ENCODE measurements at places on chromosomes 2 and 18.

DNA sequence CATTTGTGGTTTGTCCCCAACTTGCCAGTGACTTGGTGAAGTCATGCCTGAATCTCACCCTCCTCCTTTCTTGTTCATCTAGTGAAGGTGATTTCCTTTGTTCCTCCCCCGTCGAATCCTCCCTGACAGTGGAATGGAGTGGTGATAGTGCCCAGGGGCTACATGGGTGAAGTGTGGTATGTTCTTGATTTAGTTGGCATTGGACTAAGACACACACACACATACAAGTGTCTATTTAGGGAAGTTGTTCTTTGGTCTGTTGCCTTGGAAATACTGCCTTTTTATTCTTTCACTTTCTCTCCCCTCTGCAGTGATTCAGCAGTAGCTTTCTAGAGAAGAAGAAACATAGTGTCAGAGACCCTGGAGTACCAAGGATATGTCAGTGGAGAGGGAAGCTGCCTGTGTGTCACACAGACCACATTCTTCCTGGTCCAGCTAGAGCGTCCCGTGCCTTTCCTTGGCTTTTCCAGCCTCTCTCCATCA lies 10.9 kb downstream of the INPP4A start:
- no peak for DNase-seq

DNA sequence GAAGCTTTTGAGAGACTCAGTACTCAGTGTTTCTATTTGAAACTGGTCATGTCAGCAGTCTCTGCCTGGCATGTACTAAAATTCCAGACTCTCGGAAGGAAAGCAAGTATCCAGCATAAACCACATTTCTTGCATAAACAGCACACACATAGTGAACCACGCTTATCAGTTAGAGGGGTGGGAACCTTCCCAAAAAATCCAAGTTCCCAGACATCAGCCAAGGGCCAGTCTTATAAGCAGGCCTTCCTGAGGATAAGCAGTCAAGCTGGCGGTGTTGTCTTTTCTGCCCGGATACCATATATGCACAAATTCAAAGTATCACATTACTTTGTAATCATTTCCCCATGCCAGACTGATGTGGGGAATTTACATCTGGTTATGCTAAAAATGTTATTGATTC lies 73.6 kb downstream of the ST6GAL2 start:
- DNase-seq = no peak

DNA sequence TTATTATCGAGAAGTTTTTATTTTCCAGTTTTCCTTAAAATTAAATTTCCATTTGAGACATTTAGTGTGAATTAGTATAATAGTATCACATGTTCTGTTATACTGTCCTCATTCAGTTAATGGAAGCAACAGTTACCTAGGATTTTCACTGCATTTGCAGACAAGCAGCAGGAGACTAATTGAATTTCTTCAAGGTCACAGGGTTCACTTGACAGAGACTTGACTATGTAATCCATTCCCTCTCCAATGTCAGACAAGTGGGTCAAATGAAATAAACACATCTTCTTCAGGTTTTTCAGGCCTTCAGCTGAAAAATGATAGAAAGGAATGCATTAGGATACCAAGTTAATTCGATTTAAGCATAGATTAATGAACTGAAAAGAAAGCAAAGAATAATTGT lies 26.7 kb downstream of the NLRC4 start:
- no peak for DNase-seq

- DNase-seq = no peak
Observed at GRCh38 chr2:7861910-7862702, 819.8 kb upstream of the ID2 start.

GRCh38 chr2:186696290-186696689 lies 2.4 kb downstream of the FAM171B start:
- no peak for DNase-seq

DNA sequence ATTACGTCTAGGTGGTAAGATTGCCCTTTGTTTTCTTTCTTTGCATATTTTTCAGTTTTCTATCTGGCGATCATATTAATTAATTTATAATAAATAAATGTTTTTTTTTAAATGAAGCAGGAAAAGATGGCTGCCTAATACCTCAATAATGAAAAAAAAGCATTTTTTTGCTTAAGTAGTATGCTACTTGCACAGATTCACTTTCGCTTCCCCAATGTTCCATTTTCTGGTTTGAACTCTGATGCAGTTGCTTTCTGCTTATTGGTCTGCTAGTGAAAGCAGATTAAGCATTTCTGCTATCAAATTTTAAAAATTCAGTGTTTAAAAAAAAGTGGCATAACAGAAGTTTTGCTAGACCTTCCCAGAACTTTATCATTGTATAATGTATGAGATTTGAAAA lies 11.9 kb upstream of the TMEM182 start:
- no peak for DNase-seq
